ENCODE measurements at places on chromosomes 6 and 20.
A peak's percentile ranks its signal among the peaks of the same experiment; 100 is the strongest.

GRCh38 chr6:93799226-93799625 is 379.9 kb upstream of the EPHA7 start:
- DNase-seq = no peak

GRCh38 chr6:13511913-13512717 is 24.7 kb upstream of the GFOD1 start:
- DNase-seq = no peak

GRCh38 chr6:43943781-43944250 is 173.8 kb downstream of the VEGFA start:
- no peak for DNase-seq

- no peak for DNase-seq
These were observed 132.1 kb upstream of the FOXQ1 start for GRCh38 chr6:1179571-1180459.

GRCh38 chr6:89148016-89148750 is 2.3 kb downstream of the PM20D2 start:
- DNase-seq = peak; percentile 58

DNA sequence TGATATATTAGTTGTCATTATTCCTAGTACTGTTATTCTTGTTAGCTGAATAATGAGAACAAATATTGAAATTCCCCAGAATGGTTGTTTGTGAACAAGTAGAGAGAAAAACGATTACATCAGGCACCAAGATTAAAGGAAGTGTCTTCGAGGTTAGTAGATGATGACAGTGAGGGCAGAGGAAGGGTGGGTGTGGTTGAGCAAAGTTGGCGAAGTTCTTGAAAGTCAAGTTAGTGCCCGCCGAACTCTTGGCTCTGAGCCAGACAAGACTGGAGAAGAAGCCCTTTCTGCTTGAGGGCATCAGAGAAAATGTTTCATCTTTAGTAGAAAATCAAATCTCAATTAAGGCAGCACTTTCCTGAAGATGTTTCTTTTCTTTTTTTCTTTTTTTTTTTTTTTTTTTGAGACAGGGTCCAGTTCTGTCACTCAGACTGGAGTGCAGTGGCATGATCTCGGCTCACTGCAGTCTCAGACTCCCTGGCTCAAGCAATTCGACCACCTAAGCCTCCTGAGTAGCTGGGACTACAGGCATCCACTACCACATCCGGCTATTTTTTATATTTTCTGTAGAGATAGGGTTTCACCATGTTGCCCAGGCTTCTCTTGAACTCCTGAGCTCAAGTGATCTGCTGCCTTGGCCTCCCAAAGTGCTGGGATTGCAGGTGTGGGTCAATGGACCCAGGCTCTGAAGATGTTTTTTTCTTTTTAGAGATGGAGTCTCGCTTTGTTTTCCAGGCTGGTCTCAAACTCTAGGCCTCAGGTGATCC is 77.1 kb downstream of the SGK1 start:
- no peak for DNase-seq

- peak; percentile 91 for DNase-seq
These were observed 83.7 kb upstream of the MPC1 start for GRCh38 chr6:166466178-166467122.

GRCh38 chr20:34049897-34050695 is 56.4 kb downstream of the RALY start:
- no peak for DNase-seq

DNA sequence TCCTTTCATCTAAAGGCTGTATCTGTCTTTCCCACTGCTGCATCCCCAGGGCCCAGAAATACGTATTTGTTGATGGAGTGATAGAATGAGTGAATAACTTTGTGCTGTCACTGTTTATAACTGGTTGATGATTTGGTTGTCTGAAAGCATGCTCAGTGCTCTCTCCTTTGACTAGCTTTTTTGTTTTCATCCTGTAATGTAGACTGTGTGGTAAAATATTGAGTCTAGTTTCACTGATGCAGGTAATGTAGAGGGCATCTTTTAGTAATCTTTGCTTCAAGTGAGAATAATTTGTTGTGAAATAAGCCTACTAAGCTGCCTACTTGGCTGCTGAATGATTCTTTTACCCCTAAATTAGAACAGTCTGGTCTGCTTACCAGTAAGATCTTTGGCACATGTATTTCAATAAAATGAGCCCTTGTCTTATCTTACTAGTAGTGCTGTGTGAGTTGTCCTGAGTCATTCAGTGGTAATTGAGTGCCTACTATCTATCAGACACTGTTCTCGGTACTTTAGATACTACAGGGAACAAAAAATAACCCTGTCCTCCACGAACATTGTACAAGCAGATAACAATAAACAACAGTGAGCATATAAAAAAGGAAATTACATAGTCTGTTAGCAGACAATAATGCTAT is 39.9 kb downstream of the MAPK14 start:
- DNase-seq = no peak

GRCh38 chr20:35661053-35661452 is 3.6 kb downstream of the CPNE1 start:
- DNase-seq = peak; percentile 23

DNA sequence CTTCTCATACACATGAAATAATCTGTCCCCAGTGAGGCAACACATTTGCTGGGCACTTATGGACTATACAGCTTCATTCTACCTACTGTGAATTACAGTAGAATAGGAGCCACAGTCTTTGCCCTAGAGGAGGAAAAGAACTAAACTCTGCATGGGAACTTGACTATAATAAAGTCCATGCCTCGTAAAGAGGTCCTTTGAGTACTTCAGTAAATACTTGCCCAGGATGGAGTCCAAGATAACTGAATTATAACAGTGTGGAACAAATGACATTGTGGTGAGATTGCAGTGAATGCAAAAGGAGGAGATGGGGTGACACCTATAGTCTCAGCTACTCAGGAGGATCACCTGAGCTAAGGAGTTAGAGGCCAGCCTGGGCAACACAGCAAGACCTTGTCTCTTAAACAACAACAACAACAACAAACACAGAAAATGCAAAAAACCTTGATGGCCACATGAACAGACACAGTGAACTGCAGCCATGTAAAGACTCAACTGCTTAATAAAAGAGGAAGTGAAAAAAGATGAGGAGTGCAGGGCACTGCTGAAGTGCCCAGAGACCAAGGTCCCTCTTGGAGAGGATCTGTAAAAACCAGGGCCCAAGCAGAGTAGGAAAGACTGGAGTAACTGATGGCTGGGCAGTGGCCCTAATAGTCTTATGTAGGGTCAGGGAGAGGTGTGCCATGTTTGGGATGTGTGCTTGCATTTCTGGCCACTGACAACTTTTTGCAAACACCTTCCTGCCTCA is 3.7 kb downstream of the MRPS18A start:
- no peak for DNase-seq

- DNase-seq = peak; percentile 32
These were observed 87.1 kb upstream of the GJE1 start for GRCh38 chr6:142045380-142046278.

GRCh38 chr20:62227977-62228958 is 8.2 kb upstream of the HRH3 start:
- DNase-seq = no peak

DNA sequence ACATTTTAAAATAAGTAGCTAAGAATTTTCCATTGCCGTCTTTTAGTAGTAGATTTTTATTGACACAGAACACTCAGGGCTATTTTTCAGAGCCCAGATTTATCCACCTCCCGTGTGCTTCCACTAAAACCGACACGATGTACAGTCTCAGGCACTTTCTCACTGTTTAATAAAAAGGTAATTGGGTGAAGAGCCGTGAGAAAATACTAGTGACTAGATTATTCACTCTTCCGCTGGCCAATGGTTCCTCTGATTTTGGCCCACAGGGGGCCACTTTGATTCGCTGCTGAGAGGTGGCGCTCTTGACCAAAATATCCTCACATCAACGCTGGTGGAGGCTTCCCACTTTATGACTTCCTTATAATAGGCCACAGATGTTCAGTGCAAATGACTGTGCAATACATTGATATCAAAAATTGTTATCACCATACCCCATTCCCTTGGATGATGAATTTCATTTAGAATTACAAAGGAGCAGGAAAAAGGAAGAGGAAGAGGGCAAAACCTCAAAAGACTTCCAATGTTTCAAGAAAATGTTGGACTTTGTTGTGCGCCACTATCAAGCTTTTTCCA is 12.3 kb upstream of the HDDC2 start:
- DNase-seq = peak; percentile 61

All from EL (cell line).